ENCODE measurements at places on chromosomes 5 and 9.

GRCh38 chr9:37220971-37221370 lies 100.6 kb downstream of the ZCCHC7 start:
- DNase-seq: no peak

GRCh38 chr5:16582081-16582480 lies 34.7 kb downstream of the RETREG1 start:
- DNase-seq: no peak

DNA sequence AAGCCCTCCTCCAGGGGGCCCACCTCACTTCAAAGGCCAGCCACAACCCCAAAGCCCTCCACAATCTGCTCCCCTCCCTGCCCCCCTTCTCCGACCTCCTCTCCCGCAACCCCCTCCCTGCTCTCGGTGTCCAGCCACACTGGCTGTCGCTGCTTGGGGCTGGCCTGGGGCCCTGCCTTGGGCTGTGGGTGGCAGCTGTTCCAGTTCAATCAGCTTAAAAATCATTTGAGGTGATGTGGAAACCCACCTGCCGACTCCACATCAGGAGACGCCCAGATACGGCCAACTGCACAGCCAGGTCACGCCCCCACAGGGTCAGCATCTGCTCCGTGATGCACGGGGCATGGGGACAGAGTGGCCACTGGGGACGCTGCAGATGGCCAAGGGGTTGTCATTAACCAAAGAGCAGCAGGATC lies 107.0 kb upstream of the MVB12B start:
- DNase-seq: no peak

DNA sequence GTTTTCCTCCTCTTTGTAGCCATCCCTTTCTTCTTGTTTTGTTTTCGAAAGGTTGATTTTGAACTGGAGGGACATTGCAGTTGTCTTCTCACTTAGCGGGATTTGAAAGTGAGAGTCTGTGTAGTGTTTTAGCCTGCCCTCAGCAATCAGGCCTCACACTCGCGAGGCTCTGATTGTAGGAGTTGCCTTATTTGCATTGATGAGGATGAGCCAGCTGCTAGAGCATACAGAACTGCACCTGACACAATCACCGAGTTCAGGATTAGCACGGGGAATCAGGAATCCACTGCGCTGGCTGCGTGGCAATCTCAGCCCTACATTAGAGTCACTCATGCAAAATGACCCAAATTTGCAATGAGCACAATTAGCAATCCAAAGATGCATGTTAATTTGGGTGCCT lies 122.5 kb upstream of the TMEM161B start:
- no peak for DNase-seq

DNA sequence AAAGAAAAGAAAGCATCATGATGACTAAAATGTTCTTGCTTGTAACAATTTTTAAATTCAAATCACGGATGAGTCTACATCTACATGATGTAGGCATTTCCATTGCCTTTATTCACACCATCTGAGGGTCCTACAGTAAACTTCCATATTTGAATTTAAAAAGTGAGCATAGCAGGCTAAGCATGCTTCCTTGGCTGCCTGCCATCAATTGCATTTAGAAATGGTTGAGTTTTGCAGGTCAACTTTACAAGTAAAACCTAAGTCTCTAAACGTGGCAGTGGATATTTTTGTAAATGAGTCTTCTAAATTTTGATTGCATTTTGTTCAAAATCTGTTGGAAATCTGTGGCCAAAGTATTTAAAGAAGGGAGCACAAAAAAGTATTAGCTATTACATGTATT lies 136.5 kb upstream of the PTCH1 start:
- no peak for DNase-seq

DNA sequence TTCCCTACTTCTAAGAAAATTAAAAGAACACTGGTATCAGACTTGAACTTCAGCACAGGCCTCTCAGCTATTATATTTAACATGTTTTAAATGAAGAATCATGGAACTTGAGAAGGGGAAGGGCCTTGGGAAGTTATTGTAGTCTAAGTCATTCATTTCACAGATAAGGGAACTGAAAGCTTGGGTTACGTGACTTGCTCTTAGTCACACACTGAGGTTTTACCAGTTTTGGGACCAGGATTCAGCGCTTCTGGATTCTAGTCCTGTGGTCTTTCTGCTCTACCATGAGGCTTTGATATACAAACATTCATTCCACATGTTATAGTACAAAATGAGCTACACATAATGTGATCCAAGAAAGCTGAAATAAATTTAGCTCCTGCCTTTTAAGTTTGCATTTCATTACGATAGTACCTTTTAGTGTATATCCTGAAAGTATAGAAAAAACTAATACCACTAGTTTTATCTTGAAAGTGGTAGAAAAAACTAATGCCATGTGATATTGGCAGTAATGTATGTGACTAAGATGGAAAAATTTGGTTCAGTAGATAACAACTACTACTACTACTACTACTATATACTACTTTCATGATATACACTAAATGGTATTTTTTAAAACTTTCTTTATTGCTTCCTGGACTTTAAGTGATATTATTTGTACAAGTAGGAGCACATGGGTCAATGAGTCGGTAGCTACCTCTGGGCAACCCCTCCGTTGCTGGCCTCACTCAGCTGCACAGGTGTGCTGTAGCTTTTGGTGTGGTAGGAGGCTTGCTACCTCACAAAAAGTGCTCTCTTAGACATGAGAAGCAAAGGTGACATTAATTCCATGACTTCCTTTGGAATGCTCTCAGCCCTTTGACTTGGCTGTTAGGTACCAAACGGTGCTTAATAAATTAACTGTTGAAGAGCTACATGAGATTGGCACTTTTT lies 40.7 kb downstream of the F2RL2 start:
- DNase-seq: no peak

DNA sequence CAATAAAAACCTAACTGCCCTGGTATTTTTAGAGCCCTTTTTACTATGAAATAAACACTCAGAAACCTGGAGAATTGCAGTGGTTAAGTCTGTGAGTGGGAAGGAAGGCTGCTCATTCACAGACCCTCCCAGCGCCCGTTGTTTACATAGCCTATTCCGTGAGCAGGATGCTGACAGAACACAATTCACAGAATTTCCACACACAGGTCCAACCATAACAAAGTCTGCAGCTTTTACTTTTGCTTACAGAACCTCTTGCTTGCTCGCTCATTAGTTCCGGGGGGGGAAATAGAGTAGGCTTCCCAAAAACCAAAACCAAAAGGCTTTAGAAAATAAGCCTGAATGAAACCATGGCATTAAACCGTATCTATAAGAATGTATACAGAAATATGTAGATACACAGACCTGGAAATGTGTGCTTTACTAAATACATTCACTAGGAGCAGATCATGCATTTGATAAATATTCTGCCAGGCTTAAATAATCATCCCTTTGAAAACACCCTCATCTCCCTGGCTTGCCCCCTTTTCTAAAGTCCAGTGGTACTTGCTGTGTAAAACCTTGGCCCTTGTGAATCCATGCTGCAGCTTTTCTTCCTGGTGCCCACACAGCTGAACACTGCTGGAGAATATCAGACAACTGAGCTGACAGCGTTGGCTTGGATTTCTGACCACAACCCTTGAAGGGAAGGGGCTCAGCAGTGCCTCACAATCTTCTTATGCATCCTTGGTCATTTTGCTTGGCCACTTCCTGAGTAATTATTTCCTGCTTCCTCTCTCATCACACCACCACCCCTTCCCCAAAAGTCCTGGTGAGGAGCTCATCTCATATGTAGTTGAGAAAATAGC lies 128.0 kb downstream of the FANCC start:
- no peak for DNase-seq

GRCh38 chr9:99000476-99001395 lies 57.0 kb downstream of the COL15A1 start:
- DNase-seq: no peak

- no peak for DNase-seq
Measured at GRCh38 chr9:88926781-88927505, 64.3 kb upstream of the S1PR3 start.

DNA sequence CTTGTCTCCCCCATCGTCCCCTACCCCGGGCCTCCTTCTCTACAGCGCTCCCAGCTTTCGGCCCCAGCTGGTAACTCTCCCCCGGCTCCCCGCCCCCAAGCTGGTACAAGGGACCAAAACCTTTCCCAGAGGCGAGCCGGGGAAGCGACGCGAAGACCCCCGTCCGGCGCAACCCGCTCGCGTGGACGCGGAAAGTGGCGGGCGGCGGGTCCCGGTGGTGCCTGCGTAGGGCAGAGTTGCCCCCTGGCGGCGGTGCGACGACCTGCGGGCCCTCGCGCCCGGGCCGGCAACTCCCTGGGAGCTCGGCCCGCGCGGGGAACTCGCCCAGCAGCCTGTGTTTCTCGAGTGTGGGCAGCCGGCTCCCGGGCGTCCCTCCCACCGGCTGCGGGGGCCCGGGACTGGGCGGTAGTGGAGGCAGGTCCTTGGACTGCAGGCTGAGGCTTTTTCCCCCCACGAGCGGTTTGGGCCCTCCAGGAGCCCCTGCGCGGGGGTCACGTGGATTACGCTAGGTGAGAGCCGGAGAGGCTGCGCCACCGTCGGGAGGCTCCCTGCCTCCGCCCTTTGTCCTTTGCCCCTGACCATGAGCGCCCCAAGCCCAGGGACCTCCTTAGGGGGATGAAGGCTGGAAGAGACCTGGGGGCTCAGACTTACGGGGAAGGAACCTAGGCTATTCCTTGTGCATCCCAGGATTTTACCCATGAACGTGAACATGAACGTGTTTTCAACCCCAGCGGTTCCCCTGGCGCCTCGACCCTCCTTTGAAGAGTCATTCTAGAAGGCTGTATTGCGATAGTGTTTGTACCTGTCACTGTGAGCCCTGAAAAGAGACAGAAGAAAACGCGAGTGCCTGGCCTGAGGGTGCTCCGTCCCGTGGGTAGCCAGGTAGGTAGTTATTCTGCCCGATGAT lies 2.9 kb upstream of the FOXD1 start:
- DNase-seq: no peak

DNA sequence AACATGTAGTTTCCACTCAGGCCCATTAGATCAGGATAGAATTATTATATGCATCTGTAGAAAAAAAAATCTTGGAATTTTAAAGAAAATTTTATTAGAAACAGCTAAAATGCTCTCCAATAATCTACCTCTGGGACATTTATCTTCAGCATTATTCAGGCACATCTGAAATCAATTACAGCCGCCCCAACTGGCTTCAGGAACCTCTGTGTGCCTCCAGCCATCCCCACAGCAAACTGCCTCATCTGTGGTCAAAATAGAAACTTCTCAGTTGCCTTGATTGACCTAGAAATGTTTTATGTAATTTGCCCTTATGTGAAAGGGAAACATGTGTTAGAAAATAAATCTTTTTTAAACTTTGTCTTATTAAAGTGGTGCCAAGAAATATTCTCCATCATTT lies 120.1 kb upstream of the LPAR1 start:
- DNase-seq: peak; percentile 52

- no peak for DNase-seq
Measured at GRCh38 chr9:78311886-78312524, 15.1 kb downstream of the PSAT1 start.

DNA sequence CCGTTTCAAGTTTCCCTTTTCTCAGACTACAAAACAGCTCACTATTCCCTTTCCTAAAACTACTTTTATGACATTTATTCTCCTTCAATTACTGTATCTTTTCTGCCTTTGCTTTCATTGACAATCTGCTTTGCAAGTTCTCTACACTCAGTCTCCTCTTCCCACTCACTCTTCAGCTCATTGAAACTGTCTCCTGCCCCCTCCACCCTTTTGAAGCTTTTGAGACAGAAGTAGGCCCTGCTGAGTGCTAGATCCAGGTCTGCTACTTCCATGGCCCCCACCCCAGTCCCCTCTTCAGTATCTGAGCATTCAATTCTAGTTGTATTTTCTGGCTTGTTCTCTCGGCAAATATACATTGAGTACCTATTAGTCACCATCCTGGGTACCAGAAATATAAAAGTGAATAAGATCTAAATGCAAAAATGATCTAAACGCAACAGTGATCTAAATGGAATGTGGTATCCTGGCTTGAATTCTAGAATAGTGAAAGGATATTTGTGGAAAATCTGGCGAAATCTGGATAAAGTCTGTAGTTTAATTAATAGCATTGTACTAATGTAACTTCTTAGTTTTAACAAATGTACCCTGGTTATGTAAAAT lies 58.4 kb downstream of the OR2K2 start:
- DNase-seq: no peak

DNA sequence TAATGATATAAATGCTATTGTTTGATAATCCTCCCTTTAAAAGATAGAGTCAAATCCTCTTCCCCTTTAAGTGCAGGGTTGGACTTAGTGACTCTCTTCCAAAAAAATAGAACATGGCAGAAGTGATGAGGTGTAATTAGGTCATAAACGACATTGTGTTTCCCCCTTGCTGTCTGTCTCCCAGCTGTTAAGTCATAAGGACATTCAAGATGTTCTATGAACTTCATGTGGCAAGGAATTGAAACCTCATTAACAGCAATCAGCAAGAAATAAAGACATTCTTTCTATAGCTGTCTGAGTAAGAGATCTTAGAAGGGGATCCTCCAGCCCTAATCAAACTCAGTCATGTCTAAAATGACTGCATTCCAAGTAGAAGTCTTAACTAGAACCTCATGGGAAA lies 3.3 kb upstream of the SLC25A46 start:
- no peak for DNase-seq

GRCh38 chr9:85142496-85142911 lies 473.0 kb downstream of the NTRK2 start:
- no peak for DNase-seq

DNA sequence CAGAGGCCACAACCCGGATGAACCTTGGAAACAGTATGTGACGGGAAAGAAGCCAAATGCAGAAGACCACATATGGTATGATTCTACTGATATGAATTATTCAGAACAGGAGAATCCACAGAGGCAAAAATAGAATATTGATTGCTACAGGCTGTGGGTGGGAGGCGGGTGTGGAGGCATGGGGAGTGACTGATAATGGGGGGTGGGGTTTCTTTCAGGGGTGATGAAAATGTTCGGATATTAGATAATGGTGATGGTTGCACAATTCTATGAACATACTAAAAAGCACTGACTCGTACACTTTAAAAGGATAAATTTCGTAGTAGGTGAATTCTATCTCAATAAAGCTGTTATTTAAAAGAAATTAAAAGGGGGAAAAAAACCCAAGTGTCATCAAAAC lies 10.7 kb downstream of the IL4 start:
- DNase-seq: no peak

DNA sequence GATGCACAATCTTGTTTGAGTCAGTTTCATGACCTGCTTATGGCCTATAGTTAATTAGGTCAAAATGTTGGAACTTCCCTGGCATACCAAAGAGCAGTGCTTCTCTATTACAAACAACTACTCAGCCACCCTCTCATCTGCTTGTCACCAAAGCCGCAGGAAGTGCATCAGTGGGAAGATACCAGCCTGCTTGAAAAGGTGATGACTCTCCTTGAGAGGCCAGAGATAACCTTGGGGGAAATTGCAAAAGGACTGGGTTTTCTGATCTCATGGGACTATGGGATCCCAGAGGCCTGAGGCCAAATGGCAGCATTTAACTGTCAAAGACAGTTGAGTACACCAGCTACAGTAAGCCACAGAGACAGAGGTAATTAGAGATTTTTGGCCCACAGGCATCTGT lies 69.9 kb downstream of the C9orf57 start:
- no peak for DNase-seq

GRCh38 chr5:132860742-132861141 lies 5.5 kb downstream of the GDF9 start:
- no peak for DNase-seq

- DNase-seq: no peak
Measured at GRCh38 chr9:17484906-17485305, 94.0 kb upstream of the SH3GL2 start.

- no peak for DNase-seq
Measured at GRCh38 chr5:64839936-64840335, 71.2 kb downstream of the CWC27 start.

- no peak for DNase-seq
Measured at GRCh38 chr5:73858054-73858453, 232.1 kb downstream of the ARHGEF28 start.

GRCh38 chr9:135506327-135507103 lies 6.0 kb downstream of the MRPS2 start:
- DNase-seq: no peak

GRCh38 chr9:134283111-134283515 lies 43.1 kb upstream of the RXRA start:
- peak; percentile 31 for DNase-seq
